Upper lobe of left lung (tissue), 6 donors: ENCODE measurements at places on chromosomes 4 and X. TPM values are rescaled to one million over a fixed set of nuclear protein-coding genes. Genes with fewer than 3 reads are reported as not detected.

ZAR1 gene
- total RNA-seq, result 0.34 TPM

UPF3B gene
- total RNA-seq, result 3.5 TPM

TACR3 gene
- 0.13 TPM for total RNA-seq

PAGE5 gene
- not detected for total RNA-seq

DNA sequence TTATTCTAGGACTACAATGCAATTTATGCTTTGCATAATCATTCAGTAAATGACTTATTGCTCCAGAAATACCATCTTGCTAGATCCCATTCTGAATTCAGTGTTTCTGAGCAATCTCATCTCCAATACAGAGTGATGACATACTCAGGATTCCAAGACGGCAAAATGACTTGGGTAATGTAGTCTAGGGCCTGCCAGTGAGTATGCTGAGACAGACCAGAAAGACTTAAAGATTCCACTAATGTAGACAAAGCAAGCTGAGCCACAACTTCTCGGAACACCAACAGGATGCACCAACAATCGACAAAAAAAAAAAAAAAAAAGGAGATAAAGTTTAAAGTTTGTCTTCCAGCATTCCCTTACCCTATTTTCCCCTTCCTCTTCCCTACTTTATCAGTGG is 919 bp upstream of the SEC24B start:
- DNase-seq, result no peak

DNA sequence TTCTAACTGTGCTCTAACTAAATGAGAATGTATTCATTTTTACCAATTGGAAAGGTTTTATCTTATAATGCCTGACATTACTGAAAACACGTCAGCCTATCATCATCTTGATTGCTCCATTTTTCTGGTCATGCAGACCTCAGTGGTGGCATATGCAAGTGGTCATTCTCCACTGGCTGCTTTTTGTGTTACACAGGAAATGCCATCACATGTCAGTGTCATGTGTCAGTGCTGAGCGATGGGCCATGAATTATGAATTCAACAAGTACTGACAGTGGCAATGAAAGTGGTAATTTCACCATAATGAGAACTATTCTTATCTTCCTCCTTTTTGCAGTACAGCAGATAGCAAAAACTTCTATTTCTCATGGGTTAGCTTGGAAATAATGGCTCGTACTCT is 190.5 kb downstream of the PACRGL start:
- DNase-seq, result no peak

DNA sequence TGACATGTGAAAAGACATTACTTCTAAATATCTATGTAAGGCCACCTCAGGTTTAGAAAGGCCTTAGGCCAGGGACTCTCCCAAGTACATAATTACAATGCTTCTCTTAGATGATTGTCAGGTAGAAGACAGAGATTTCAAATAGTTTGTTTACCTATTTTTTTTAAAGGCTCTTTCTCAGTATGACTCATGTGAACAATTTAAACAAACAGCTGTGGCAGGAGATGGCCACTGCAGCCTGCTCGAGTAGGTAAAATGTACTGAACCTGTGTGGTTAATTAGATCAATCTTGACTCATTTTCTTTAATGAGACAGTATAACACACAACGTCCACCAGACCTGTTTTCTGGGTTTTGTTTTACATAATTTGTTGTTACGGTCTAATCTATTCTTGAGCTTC is 50.2 kb downstream of the LEF1 start:
- DNase-seq, result no peak

- no peak for DNase-seq
Observed at GRCh38 chrX:154050113-154050495, 30.4 kb upstream of the IRAK1 start.

DNA sequence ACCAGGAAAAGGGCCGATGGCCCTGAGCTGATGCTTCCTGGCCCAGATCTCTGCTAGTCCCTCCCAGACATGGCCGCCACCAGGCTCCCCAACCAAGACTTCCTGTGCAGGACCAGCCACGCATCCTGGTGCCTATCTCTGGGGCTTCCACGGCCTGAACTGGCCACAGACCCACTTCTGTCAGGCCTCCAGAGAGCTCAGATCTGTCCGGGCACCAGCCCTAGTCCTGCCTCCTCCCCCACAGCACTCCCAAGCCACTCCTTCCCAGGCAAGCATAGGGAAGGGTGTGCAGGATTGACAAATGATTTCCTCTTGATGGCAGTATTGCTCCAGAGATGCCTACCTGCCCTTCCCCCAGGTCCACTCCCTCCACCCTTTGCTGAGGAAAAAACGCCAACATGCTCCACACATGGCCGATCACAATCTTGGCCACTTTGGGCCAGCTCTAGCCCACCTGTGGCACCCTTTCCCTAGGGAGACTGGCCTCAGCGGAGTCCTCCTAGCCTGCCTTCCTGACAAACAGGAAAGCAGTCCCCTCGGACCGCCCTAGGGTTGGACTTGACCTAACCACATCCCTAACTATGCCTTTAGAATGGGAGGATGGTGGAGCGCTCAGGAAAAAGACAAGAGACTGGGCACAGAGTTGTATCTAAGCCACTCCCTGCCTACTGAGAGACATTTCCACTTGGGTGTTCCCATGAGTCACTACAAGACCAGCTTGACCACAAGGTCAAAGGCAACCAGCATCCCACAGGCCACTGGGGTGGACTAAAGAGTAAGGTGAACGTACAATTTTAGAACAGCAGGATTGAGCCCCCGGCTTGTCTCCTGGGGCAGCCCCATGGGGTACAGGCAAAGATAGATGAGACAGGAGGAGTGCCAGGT is 277.5 kb upstream of the AGTR2 start:
- no peak for DNase-seq

DNA sequence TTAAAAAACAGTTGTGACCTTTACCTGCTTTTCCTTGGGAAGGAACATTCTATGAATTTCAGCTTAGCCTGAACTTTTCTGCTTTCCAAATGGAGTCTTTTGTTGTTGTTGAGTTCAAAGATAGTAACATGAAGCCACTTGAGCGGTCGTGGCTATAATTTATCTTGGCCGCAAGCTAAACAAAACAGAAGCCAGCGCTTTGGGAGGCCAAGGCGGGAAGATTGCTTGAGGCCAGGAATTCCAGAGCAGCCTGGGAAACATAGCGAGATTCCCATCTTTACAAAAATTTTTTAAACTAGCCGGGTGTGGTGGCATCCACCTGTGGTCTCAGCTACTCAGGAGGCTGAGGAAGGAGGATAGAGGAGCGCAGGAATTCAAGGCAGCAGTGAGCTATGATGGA is 29.9 kb downstream of the TKTL1 start:
- DNase-seq, result no peak
